Dorsolateral prefrontal cortex (tissue), 122 donors: ENCODE measurements at places on chromosomes 6 and 20. TPM values are rescaled to one million over a fixed set of nuclear protein-coding genes. Genes with fewer than 3 reads are reported as not detected.

Gene SSTR4
- 1.7 TPM for total RNA-seq

Gene TBX18
- 2.2 TPM for total RNA-seq

Gene MYB
- 0.38 TPM for total RNA-seq

Gene SLC35A1
- 24.3 TPM for total RNA-seq

Gene ENPP4
- 29.5 TPM for total RNA-seq

Gene IP6K3
- total RNA-seq = 36.8 TPM

Gene GCLC
- total RNA-seq = 88.8 TPM

Gene PBOV1
- total RNA-seq = not detected

Gene TLDC2
- total RNA-seq = not detected

Gene RGS17
- 8.7 TPM for total RNA-seq

Gene PDSS2
- total RNA-seq = 10.1 TPM

Gene TRIM31
- not detected for total RNA-seq

Gene LAMA2
- total RNA-seq = 23.7 TPM

Gene LINC00237
- total RNA-seq = 1.9 TPM

Gene TRDN
- 1.4 TPM for total RNA-seq

Gene SMLR1
- total RNA-seq = not detected

Gene RSPO4
- 1.7 TPM for total RNA-seq

Gene TTK
- 0.20 TPM for total RNA-seq

Gene CAPN11
- not detected for total RNA-seq

Gene HSPA12B
- total RNA-seq = 7.3 TPM
